ENCODE measurements at places on chromosomes 2 and 18. TPM values are rescaled to one million over a fixed set of nuclear protein-coding genes. Genes with fewer than 3 reads are reported as not detected.

KLHL30 gene
- under 0.01 TPM for total RNA-seq

REG1B gene
- not detected for total RNA-seq

MYCN gene
- total RNA-seq = not detected

RNU2-63P gene
- total RNA-seq = 174 TPM

UGT1A7 gene
- not detected for total RNA-seq

DNA sequence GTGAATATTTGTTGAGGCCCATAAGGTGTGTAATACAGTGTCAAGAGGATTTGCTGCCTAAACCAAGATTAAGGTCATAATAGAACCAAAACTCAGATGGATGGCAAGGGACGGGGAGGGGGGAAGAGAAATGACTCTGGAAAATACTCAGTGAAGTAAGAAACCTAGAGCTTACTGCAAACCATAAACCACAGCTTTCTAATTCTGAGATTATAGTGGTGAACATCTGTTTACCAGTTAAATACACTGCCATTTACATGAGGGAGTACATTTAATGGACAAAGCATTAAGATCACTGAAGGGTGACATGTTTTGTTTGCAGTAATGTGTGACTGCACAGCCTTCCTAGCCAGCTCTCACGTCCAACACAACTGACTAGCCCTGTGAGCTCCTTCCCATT lies 19.8 kb downstream of the EVX2 start:
- H3K27ac ChIP-seq = no peak overlapping the region

DNA sequence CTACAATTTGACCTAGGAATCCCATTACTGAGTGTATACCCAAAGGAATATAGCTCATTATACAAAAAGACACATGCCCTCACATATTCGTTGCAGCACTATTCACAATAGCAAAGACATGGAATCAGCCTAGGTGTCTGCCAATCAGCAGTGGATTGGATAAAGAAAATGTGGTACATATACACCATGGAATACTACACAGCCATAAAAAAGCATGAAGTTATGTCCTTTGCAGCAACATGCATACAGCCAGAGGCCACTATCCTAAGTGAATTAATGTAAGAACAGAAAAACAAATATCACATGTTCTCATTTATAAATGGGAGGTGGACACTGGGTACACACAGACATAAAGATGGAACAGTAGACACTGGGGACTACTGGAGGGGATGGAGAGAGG lies 54.0 kb downstream of the GREB1L start:
- no peak for DNase-seq
- no peaks in the 10 kb centered on the region for H3K4me1 ChIP-seq
- H3K36me3 ChIP-seq = no peaks in the 10 kb centered on the region
- H3K27ac ChIP-seq = no peak overlapping the region

DNA sequence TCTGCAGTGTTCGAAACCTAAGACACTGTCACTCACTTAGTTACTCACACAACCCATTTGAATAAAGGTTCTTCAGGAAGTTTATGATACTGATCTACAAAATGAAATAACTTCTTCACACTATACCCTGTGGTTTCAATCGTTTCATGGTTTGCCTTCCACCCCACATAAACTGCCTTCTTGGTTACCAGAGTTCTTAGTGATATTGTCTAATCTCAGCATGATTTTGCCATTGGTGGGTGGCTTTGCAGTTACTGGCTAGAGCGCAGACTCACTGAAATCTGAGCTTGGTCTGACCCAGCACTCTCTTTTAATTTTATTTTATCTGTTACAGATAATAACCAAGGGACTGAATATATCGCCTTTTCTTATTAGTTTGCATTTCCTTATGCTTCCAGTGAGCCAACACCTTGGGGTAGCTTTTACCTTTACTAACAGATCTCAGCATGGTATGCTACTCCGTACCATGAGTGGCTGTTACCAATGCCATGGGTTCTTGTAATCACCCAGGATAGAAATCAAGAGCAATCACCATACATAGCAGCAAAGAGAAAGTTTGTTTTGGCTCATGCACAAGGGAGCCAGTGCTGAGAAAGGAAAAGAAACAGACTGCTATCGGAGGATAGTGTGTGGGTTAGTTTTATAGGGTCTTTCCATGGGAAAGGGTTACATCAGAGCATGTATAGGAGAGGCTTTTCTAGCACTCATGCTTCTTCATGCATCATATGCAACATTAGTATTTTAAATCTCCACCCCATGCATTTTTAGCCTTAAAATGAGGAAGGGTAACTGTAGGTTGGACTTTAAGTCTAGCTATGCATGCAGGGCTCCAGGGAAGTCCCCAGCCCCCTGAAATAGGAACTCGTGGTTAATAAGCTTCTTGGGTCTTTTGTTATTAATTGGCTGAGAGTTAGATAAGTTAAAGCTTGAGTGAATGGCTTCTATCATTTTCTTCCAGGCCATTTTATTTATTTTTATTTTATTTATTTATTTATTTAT lies 33.3 kb downstream of the ANXA4 start:
- no peak for DNase-seq
- no peak overlapping the region for H3K27ac ChIP-seq
- H3K36me3 ChIP-seq = no peaks in the 10 kb centered on the region

DNA sequence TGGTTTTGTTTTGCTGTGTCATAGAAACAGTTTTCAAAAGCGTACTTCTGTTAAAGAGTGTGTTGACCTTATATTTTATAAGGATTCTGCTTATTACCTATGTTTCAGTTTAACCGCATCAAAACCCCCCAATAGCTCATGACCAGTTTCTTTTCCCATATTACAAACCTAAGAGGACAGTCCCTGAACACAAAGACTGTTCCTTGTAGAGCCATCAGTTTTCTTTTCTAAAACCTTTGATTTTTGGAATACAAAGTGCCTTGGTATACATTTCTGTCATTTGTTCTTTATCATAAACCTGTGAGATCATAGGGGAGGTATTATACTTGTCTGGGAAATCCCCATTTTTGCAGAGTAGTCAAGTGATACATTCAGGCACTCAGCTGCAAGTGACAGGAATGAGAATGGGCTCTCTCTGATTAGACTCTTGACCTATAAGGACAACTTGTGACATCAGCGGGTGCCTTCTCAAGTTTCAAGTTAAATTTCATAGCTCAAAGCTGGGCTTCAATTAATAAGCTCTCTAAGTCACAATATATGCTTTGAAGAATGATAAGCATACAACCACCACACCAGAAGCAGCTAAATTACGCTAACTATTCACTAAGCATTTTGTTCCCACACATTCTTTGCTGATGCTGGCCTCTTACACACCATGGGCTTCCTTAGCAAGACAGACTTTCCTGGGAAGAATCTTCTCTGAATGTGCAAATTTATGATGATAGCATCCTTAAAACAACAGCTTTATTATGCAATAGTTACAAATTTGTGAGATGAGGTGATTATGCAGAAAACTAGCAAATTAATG lies 97.5 kb upstream of the CD302 start:
- no peaks in the 10 kb centered on the region for H3K4me1 ChIP-seq
- no peaks in the 10 kb centered on the region for H3K36me3 ChIP-seq
- peaks cover 29% of the 10 kb centered on the region for H3K27me3 ChIP-seq
- H3K27ac ChIP-seq = no peak overlapping the region

DNA sequence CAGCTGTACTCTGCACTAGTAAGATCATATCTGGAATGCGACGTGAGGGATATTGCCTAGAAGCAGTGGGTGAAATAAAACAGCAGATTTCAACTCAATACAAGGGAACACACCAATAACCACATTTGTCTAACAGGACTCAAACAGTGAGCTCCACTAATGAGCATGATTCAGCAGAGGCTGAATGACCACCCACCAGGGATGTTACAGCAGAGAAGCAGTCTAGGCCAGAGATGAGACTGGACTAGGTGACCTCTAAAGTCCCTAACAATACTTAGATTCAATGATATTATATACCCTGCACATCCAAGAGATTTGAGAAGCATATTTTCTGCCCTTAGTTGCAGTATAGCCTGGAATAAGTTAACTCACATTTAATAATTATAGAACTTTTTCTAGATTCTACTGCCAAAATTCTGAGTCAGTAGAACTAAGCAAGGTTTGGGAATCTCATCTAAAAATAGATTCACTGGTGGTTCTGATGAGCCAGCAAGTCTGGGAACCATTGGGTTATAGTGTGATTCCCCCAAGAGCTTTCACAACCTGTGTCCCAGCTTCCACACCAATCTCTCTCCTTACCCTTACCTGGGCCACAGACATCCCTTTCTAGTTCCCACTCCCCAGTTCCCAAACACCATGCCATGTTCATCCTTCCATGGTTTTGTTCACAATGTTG lies 6.3 kb downstream of the THOC1 start:
- H3K4me1 ChIP-seq = no peaks in the 10 kb centered on the region
- no peak overlapping the region for H3K4me3 ChIP-seq
- no peak overlapping the region for H3K27ac ChIP-seq
- no peaks in the 10 kb centered on the region for H3K27me3 ChIP-seq

GRCh38 chr2:7225848-7226247 lies 308.6 kb downstream of the RNF144A start:
- H3K4me1 ChIP-seq = no peaks in the 10 kb centered on the region
- no peak overlapping the region for H3K4me3 ChIP-seq
- no peak for DNase-seq
- no peak overlapping the region for H3K27ac ChIP-seq
- no peaks in the 10 kb centered on the region for H3K27me3 ChIP-seq

DNA sequence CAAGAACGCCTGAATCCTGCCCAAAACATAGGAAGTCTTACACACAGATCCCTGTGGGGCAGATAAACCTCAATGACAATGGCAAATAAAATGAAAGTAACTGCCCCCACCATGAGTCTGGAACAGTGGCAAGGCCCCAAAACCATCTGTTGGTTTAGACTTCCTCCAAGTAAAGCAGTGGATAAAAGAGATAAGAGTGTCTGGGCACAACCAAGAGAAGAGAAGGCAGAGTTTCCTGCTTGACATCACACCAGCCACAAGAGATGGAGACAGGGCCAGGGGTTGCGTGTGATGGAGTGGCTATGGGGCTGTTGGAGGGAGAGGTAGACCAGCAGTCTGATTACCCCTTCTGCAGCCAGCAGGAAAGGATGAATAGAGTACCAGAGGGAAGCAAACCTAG lies 212.1 kb upstream of the POU3F3 start:
- no peaks in the 10 kb centered on the region for H3K4me1 ChIP-seq
- H3K4me3 ChIP-seq = no peak overlapping the region
- no peaks in the 10 kb centered on the region for H3K36me3 ChIP-seq
- H3K27ac ChIP-seq = no peak overlapping the region
- H3K27me3 ChIP-seq = no peaks in the 10 kb centered on the region
- no peak for DNase-seq

- H3K36me3 ChIP-seq = peaks cover 4% of the 10 kb centered on the region
- H3K27me3 ChIP-seq = no peaks in the 10 kb centered on the region
- H3K27ac ChIP-seq = no peak overlapping the region
Measured at GRCh38 chr2:199404841-199405240, 52.9 kb downstream of the SATB2 start.

GRCh38 chr2:224268441-224268840 lies 133.5 kb downstream of the FAM124B start:
- peak; percentile 94 for DNase-seq
- H3K27ac ChIP-seq = peak overlapping the region; percentile 72
- H3K27me3 ChIP-seq = no peaks in the 10 kb centered on the region
- H3K4me1 ChIP-seq = peaks cover 4% of the 10 kb centered on the region
- H3K4me3 ChIP-seq = no peak overlapping the region
- no peaks in the 10 kb centered on the region for H3K36me3 ChIP-seq

DNA sequence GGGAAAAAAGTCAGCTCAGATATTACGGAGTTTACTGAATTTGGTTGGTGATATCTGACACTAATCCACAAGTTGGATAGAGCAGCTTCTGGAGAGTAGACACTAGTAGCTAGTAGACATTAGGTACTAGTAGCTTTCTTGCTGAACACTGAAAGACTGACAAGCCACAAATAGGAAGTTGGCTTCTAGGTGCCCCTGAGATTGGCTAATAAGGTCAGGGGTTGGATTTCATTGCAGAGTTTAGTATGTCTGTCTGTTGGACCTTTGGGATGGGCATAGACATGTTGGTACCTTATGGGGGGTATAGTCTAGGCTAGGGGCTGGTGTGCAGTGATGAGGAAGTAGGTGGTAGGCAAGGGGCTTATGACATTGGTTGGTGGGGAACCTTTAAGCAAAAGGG lies 164.9 kb upstream of the LRRTM1 start:
- DNase-seq = no peak
- no peaks in the 10 kb centered on the region for H3K27me3 ChIP-seq
- no peaks in the 10 kb centered on the region for H3K36me3 ChIP-seq
- no peaks in the 10 kb centered on the region for H3K4me1 ChIP-seq

DNA sequence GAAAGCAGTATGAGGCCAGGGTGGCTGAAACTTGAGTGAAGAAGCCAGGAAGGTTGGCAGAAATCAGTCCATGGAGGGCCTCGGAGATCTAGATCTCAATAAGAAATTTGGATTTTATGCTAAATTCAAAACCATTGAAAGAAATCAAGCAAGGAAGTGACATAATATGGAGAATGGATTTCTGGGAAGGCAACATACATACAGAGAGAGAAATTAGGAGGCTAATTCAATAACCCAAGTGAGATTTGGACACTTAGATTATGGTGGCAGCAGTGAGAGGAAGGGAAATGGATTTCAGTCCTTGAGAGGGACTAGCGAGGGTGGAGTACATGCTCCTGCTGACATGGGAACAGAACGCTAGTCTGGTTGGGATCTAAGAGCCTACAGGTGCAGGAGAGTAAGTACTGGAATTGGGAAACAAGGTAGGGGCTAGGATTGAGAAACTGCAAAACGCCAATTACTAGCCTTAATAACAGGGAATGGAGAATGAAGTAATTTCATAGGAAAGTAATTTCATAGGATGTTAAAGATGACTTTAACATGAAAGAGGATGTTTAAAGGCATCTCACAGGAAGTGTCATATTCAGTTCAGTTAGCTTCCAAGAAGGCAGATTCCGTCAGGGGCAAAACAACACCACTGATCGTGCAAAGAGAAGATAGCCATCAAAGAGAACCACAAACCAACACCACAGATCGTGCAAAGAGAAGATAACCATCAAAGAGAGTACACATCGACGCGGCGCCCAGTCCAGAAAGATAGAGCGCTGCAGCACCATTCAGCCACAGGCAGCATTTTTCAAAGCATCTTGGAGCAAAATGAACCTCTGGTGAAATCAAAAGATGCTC lies 27.2 kb downstream of the CDKL4 start:
- no peak for DNase-seq
- no peaks in the 10 kb centered on the region for H3K36me3 ChIP-seq
- no peak overlapping the region for H3K27ac ChIP-seq
- no peaks in the 10 kb centered on the region for H3K4me1 ChIP-seq

DNA sequence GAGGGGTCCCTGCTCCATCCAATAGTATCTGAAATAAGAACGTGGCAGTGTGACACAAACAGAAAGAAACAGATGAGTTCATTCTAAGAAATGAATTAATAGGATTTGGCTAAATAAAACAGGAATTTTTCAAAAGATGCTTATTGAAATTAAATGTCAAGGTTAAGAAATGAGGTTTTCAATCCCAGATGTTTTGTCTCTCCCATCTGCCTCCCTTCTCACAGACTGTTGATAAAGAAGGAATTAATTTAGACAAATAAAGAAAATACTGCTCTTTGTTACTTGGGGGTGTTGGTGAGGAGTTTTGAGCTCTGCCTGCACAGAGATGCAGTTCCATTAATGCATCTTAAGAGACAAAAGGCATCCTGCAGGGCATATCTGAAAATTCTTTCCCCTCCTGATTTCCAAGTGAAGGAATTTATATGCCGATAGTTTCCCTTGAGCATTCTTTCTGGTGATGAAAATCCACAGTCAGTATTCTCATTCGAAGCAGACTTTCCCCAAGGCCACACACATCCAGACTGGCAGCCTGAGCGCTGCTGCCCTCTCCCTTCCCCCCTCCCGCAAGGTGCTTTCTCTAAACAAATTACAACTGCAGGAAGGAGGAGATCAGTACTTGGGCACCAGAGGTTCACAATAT lies 385.4 kb upstream of the RND3 start:
- no peaks in the 10 kb centered on the region for H3K36me3 ChIP-seq
- no peak overlapping the region for H3K4me3 ChIP-seq
- H3K27ac ChIP-seq = peak overlapping the region; percentile 18
- H3K27me3 ChIP-seq = no peaks in the 10 kb centered on the region
